ENCODE measurements at places on chromosomes 1 and 21. TPM values are rescaled to one million over a fixed set of nuclear protein-coding genes. Genes with fewer than 3 reads are reported as not detected.
A peak's percentile ranks its signal among the peaks of the same experiment; 100 is the strongest.

DNA sequence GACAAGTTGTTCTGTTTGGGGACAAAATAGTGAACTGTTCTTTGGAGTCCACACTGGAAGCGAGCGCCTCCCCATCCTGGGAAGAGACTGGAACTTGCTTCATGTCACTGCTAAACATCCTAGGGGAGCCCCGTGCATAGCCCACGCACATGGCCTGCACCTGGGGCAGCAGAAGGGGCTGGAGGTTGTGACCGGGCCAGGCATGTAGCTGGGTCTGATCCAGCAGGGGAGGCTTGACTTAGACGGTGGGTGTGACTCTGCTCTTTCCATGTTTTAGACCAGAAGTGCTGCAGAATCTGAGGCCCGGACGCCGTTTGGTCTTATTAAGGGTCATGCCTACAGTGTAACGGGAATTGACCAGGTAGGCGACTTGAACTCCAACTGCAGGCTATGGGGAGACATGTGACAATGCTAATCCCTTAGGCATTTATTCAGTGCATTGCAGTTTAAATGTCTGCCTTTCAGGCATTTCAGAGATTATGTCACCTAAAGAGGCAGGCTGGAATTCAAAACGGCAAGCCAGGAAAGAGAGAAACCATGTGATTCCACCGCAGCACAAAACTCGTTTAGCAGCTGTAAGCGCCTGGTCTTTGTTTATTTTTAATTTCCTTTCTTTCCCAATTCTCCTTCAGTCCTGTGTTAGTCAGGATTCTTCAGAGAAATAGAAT is 21.8 kb downstream of the CAPN9 start:
- peak; percentile 82 for DNase-seq

DNA sequence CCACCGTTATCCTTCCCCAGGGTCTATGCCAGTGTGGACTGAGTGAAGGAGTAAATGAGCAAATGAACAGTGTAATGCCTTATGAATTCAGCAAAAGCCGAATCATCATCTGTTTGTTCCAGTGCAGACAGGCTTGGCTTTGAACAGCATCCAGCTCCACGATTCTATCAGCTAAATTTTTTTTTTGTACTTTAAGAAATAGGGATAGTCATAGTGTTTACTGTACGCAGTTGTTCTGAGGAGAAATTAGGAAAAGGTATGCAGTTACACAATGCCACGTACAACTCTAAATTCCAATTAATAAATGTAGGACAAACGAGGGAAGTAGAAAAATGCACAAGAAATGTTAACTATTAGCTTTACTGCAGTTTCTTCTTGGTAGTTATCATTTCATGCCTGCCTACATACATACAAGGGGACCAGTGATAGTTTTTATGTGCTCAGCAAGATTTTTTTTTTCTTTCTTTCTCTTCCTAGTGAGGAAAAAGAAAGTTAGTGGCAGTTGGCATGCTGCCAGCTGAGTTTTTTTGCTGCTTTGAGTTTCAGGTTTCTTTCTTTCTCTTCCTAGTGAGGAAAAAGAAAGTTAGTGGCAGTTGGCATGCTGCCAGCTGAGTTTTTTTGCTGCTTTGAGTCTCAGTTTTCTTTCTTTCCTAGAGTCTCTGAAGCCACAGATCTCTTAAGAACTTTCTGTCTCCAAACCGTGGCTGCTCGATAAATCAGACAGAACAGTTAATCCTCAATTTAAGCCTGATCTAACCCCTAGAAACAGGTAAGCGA is at the start of gene IFI44L:
Gene IFI44L, plus strand, starts transcription at position 646 of the 777 bp plus-strand sequence. CDS start 7,468 bp downstream, outside the sequence.
- peak; percentile 57 for DNase-seq

GRCh38 chr1:12711536-12711935 is 4.4 kb upstream of the AADACL3 start:
- no peak for DNase-seq

- no peak for DNase-seq
Measured at GRCh38 chr21:41361053-41361785, 608 bp upstream of the MX2 start.

DNA sequence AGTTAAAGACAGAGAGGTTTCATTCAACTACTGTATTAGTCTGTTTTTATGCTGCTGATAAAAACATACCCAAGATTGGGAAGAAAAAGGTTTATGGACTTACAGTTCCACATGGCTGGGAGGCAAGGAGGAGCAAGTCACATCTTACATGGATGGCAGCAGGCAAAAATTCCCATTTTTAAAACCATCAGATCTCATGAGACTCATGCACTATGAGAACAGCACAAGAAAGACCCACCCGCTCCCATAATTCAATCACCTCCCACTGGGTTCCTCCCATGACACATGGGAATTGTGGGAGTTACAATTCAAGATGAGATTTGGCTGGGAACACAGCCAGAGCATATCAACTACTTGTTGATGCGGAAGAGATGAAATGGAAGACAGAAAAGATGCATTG is 9.2 kb downstream of the GPR161 start:
- DNase-seq, result no peak

DNA sequence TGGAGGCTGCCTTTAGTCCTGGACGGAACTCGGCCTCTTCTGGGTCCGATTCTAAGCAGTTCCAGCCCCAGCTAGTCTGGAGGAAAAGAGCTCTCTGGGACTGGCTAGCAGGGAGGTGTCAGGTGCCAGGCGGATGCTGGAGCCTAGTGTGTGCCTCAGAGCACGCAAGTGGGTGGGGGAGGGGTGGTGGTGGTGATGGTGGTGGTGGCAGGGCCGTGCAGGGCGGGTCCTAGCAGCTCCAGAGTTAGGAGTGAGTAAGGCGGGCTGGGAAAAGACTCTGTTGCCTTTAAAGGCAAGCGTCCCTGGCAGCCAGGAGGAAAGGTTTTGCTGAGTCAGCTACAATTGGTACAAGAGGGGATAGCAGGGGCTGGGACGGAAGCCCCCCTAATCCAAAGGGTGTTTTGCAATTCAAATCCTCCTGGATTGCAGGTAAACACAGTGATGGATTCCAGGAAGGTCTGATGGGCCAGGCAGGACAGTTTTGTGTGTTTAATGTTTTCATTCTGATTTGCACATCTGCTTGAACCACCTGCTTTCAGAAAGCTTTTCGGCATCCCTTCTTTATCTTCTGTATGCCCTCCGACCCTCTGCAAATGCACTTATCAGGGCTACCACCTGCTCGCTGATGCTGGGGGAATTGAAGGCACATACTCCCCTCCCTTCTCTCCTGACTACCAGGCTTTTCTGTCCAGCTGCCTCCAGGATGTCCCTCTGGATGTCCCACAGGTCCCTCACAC is 4.1 kb upstream of the SLC2A1 start:
- peak; percentile 92 for DNase-seq

DNA sequence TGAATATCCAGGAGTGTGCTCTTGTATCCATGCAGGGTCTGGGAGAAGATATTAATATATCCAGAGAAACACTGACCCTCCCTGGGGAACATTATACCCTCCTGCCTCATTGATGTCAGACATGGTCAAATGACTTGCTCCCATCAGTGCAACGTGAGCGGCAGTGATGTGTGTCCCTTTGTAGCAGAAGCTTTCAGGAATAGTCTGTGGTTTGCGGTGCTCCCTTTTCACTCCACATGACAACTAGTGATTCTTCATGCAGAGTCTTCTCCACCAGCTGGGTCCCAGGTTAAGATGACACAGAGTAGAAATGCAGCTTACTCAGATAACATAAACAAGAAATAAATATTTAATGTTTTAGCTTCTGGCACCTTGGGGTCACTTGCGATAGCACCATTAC is 31.9 kb upstream of the LYPD8 start:
- DNase-seq, result no peak

DNA sequence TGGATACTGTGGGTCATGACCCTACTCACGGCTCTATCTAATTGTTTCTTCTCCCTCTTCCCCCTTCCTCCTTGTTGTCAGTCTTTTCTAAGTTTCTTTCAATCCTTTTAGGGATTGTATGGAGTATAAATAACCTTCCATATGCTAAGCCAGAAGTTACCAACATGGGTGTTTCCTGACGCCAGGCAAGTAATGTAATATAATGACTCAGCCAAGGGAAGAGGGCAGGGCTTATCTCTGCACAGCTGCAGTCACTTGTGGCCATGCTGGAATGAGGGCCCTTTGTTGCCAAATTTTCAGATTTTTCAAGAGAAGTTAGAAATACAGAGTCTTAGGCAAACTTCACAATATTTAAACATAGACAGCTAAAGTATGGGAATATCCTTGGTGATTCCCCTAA is 194.6 kb downstream of the ST6GALNAC3 start:
- DNase-seq, result no peak

DNA sequence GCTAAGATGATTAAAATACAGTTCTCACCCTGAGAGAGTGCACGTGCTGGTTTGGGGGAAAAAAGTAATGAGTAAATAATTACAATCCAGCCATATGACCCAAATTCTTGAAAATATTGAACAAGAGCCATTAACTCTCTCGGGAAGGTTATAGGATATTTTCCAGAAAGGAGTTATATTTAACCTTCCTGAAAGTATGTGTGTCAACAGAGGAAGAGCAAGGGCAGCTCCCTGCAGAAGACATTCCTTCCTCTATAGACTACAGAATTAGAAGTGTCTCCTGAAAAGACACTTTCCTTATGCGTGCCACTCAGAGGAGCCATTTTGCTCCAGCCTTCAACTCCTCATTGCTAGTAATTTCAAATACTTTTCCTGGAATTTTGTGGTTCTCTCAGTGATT is 648.7 kb downstream of the USP25 start:
- DNase-seq, result peak; percentile 12

NECTIN4 gene
- total RNA-seq, result 20.3 TPM

- DNase-seq, result no peak
Measured at GRCh38 chr1:162548170-162548569, 13.4 kb upstream of the UAP1 start.

- DNase-seq, result peak; percentile 71
Measured at GRCh38 chr1:119787776-119788175, 19.1 kb upstream of the HMGCS2 start.

GRCh38 chr1:62325081-62325480 is 5.8 kb upstream of the KANK4 start:
- no peak for DNase-seq

DNA sequence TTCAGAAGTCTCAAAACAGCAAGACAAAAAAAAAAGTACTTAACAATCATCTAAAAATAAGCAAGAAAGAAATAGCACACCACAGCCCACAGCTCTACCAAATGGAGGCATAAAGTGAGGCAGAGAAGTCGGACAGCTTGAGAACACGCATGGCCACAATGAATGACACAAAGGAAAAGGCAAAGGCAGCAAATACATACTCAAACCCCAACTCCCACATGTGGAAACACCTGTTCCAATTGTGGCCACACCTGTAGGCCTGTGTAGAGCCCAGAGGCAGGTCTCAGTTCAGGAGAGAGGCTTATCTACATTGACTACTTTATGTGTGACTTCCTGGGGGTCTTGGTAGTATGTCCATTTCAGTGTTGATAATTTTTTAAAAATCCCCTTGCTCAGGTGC is 543.5 kb downstream of the LMO4 start:
- DNase-seq, result no peak

PTCH2 gene
- 1.8 TPM for total RNA-seq

GRCh38 chr1:94025383-94026340 is 95.3 kb downstream of the ABCA4 start:
- DNase-seq, result no peak

- DNase-seq, result peak; percentile 88
Measured at GRCh38 chr1:43067977-43068751, 103.9 kb downstream of the EBNA1BP2 start.

DNA sequence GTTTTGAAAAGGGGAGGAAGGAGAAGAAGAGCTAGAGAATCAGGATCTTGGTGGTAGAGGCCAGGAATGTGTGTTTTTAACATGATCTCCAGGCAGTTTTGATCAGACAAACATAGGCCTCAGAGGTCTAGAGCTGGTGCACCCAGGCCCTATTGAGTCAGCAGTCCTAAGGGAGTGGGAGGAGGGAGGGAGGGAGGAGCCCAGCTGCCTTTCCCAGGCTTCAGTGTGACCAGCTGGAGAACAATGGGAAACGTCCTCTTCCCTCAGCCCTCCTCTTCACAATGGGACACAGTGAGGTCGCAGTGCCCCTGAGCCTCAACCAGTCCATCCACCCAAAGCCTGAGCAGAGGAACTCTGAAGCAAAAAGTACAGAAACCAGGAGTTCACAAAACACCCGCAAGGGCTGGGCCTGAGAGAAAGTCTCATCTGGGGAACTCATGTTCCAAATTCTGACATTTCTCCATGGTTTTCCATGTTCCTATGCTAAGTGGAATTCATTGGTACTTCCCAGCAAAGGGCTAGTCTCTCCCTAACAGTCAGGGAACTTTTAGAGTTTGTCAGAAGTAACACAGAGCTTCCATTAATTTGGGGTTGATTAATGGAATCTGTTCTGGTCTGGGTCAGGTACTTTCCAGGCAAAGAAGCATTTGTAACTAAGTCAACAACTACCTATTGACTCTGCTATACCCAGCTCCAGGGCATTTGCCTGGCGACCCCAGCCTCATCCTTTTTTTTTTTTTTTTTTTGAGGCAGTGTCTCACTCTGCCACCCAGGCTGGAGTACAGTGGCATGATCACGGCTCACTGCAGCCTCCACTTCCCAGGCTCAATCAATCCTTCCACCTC is 37.5 kb downstream of the ELAPOR1 start:
- peak; percentile 67 for DNase-seq

DNA sequence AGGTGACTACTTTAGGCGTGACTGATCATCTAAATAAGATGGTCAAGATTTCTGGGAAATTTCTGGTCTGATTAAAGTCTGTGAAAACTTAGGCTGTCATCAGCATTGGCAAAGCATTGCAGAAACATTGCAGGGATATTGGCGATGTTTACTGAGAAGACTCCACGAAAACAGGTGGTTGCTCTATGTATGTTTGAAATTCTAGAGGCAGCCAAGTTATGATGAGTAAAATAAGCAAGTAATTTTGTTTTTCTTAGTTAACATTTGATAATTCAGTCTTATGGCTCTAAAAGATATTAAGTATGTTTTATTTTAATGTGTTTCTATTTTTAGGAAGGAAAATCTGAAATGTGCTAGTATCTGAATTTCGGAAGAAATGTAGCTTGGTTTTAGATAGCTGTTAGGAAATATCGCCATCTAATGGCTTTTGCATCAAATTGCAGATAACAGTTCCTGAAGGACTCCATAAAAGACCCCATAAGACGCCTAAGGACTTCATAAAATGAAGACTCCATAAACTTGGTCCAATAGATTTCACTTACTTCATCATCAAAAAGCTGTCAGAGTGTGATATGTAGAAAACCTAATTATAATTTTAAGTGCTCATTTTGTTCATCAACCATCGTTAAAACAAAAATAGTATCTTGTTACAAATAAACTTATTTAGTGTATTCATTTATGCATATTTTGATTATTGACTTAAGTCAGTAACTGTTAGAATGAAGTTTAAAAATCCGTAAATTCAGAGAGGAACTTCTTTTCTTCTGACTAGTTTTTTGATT is 344.6 kb downstream of the RYR2 start:
- DNase-seq, result peak; percentile 43

C1orf87 gene
- not detected for total RNA-seq

- DNase-seq, result no peak
Measured at GRCh38 chr1:235397733-235398132, 30.5 kb downstream of the TBCE start.

Measured in stomach (tissue), 19 donors.